ENCODE measurements at places on chromosomes 2 and 18.

GRCh38 chr18:28149810-28150420 lies 27.0 kb downstream of the CDH2 start:
- no peak for DNase-seq

DNA sequence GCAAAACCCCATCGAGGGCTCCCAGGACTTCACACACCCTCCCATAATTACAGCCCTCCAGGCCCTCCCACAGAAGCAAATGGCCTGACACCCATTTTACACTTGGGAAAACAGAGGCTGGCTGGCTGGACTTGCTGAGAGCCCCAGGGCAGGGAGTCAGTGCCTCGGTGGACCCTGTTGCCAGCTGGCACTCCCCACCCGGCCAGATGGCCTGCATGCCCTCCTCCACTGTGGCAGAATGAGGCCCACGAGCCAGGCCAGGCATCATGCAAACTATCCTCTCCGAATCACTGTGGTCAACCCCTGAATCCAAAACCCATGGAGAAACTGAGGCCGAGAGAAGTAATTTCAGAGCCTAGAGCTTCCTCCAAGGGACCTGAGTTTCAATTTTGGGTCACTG lies 129.7 kb downstream of the SMAD2 start:
- DNase-seq = no peak

DNA sequence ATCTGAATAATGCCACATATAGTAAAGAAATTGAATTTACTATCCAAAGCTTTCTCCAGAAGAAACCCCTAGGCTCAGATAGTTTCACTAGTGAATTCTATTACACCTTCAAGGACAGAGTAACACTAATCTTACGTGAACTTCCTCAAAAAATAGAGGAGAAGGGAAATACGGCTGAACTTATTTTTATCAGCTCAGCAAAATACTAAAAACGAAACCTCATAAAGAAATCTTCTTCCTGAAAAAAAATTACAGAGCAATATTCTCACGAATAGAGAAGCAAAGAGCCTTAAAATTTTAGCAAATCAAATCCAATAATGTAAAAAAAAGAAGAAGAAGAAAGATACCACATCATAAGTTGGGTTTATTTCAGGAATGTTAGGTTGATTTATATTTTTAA lies 14.7 kb downstream of the CAPN13 start:
- no peak for DNase-seq

- DNase-seq = no peak
Observed at GRCh38 chr2:43438342-43438741, 157.5 kb downstream of the THADA start.

DNA sequence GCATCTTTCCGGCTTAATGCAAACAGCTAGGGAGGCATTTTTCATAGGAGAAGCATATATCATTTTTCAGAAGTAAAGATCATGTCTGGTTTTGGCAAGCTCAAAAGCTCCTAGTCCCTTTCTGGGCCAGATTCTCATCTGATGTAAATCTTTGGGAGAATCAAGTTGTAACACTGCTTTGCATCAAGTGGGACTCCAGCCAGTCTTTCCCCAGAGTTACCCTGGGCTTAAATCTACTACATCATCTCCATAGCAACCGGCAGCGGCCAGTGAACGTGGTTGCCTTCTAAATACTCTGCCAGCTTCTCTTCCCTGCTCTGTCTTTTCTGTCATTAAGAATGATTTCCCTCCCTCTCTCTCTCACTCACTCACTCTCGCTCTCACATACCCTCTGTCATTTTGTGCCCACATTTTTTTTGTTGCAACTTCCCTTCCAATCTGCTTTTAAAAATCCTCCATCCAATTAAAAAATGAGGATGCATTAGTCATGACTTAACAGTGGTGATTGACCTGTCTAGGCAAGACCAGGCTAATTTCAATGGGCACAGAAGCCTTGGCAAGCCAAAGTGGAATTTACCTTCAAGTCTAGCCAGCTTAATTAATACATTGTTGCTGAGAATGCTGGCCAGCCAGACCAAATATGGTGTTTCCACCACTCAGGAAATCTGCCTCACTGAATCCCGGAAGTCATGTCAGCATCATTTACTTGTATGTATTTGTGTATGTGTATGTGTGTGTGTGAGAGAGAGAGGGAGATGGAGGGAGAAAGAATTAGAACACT lies 93.0 kb downstream of the NRP2 start:
- DNase-seq = no peak

DNA sequence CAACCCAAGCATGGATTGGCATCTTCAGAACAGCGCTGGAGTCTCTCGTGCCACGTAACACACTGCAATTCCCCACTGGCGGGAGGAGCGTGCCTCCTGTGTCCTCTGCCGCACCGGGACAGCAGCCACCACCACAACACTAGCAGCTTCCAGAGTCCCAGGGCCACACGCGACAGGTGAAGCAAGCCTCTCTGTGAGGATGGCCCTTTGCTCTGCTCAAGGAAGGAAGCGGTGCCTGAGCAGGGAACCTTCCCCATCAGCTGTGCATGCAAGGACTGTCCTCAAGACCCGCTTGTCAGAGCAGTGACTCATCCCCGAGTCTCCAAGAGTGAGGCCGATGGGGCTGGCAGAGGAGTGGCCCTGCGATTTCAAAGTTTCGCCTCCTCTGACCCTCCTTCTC lies 44.0 kb downstream of the TTC32 start:
- DNase-seq = no peak

- no peak for DNase-seq
Observed at GRCh38 chr18:36461551-36461987, 164.1 kb downstream of the FHOD3 start.

DNA sequence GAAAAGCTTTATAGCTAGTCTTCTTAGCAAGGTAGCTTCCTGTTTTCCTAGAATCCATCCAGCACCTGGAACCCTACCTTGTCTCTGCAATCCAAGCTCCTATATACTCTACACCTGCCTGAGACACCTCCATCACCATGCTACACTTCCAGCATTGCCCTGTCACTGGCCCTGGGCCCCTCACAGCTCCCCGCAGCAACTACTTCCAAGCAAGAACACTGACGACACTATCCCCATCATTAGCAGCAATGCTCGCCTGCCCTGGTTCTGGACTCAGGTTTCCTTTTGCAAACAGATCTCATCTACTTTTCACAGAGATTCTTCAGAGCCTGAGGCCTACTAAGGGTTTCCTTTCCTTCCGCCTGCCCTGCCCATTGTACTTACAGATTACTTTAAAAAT lies 121.1 kb downstream of the DTNB start:
- DNase-seq = no peak

DNA sequence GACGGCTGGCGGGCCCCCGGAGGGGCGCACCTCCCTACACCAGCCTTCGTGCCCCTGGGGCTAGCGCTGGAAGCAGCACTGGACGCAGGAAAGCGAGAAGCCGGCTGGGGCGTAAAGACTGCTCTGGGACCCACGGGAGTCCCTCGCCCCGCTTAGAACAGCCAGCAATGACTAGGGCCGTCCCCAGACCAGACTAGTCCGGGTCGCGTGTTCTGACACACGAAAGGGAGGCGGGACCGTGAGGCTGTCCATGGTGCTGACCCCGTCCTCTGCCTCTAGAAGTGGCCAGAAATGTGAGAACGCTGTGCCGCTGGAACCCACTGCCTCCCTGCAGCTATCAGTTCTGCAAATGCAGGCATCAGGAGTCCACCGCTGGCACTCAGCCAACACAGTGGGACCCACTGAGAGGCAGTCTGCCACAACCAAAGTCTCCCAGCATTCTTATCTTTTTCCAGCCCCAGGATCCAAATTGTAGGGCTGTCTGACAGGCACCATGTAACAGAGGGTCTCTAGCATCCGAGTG lies at the start of gene UCN:
Gene UCN, minus strand, starts transcription at position 87 of the 523 bp plus-strand sequence. CDS start 550 bp downstream, outside the sequence.
- DNase-seq = no peak

DNA sequence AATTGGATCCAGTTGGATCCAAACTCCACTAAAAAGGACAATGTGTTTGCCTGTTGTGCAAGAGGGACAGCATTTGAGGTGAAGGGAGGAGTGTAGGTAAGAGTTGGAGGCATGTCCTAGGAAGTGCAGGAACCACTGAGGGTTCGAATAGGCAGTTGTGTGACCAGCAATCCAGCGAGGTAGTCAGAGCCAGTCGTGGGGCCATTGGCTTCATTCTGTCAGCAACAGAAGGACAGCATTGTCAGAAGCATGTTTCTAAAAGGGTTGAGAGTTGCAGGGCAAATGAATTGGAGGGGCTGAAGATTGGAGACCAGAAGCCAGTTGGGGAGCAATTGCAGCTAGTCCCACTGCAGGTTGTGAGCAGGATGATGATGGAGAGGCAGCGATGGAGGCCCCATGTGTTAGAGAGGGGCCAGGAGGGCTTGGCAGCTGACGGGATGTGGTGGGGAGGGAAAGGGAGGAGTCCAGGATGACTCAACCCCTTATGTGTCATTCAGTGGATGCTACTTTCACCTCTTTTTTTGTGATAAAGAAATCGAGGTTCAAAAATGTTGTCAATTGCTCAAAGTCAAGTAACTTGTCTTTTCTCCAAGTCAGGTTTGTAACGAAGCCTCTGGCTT lies 96.7 kb upstream of the SIX3 start:
- DNase-seq = no peak

GRCh38 chr2:8453904-8454302 lies 228.0 kb upstream of the ID2 start:
- no peak for DNase-seq

GRCh38 chr2:230842473-230842872 lies 22.3 kb upstream of the ITM2C start:
- DNase-seq = no peak

DNA sequence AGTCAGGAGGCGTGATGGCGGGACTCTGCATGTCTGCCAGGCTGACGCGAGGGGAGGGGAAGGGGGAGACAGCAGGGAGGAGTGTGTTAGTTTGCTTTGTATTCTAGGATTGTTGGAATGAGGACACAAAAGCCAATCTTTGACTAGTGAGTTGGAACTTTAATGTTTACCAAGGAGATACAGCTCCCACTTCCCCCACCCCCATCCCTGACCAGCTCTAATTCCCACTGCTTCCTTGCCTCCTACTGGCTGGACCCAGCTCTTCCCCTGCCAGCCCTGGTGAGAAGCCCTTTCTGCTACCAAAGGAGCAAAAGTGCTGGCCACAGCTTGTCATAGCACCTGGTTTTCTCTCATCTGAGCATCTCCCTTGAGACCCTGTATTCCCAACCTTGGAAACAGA lies 84.5 kb downstream of the CELF4 start:
- DNase-seq = no peak
